ENCODE measurements at places on chromosomes 1 and 21.

- no peak for DNase-seq
Measured at GRCh38 chr1:71490432-71490831, 409.6 kb upstream of the ZRANB2 start.

GRCh38 chr21:29144736-29145353 is 14.4 kb downstream of the MAP3K7CL start:
- DNase-seq, result no peak

DNA sequence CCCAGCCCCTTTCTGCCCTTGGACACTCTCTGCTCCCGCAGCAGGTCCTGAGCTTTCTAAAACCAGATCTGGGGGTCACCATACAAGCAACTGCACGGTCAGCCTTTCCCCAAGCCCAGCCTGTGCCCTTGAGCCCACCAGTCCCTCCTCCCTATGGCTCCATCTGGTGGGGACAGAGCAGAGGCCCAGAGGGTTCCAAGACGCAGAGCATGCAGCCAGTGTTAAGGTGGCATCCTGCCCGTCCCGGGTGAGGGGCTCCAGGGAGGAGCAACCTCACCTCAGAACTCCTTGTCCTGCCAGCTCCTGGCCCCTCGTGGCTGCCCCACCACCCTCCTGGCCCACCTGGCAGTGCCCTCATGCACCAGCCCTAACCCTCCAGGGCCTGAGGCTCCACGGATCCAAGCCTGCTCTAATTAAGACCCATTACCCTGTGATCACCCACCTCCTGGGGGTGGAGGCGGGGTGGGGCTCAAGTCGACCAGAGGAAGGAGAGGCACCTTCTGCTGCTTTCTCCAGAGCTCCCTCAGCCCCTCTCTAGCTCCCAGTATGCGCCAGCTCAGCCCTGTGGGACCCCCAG is 8.5 kb downstream of the CHD5 start:
- no peak for DNase-seq

GRCh38 chr1:99003581-99004253 is 944 bp downstream of the PLPPR5 start:
- no peak for DNase-seq

- DNase-seq, result no peak
Measured at GRCh38 chr1:229531326-229531725, 23.2 kb upstream of the NUP133 start.

GRCh38 chr1:66506991-66507390 is 27.0 kb upstream of the SGIP1 start:
- no peak for DNase-seq

- no peak for DNase-seq
Measured at GRCh38 chr1:232992227-232992626, 41.8 kb downstream of the NTPCR start.

DNA sequence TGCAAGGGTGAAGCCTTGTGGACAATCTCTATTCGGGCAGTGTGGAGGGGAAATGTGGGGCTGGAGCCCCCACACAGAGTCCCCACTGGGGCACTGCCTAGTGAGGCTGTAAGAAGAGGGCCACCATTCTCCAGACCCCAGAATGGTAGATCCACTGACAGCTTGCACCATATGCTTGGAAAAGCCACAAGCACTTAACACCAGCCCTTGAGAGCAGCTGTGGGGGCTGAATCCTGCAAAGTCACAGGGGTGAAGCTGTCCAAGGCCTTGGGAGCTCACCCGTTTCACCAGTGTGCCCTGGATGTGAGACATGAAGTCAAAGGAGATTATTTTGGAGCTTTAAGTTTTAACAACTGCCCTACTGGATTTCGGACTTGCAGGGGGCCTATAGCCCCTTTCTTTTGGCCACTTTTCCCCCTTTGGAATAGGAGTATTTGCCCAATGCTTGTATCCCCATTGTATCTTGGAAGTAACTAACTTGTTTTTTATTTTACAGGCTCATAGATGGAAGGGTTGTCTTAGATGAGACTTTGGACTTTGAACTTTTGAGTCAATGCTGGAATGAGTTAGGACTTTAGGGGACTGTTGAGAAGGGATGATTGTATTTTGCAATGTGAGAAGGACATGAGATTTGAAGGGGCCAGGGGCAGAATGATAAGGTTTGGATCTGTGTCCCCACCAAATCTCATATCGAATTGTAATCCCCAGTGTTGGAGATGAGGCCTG is 16.3 kb upstream of the COL6A1 start:
- no peak for DNase-seq

DNA sequence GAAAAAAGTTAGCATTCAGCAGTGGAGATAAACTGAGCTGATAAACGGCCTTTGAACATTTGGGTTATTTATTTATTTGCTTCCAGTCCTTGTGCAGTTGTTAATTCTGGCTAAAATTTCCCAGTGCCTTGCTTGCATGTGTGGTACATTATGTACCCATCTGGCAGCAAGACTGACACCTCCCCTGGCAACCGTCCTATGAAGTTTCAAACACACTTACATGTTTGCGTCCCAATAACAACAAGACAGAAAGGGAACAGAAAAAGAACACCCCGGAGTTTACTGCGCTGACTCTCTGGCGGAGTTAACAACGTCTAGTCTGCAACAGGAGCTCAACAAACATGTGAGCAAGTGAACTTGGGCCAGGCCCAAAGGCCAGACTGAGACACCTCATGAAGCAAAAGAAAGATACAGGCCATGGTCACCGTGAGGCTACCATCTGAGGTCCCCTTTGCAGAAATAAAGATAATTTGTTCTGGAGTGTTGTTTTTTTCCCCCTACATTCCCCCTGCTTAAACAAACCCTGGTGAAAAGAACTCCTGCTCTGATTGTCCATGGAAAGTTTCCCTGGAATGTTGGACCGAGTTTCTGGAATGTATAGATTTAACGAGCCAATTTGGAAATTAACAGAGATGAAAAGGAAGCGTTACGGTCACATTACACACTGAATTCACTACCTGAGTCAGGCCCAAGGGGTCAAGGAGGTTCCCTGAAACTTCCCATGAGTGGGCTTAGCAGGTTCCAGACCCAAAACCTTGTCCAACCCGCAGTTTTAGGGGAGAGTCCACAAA is 33.4 kb downstream of the TRABD2B start:
- no peak for DNase-seq

DNA sequence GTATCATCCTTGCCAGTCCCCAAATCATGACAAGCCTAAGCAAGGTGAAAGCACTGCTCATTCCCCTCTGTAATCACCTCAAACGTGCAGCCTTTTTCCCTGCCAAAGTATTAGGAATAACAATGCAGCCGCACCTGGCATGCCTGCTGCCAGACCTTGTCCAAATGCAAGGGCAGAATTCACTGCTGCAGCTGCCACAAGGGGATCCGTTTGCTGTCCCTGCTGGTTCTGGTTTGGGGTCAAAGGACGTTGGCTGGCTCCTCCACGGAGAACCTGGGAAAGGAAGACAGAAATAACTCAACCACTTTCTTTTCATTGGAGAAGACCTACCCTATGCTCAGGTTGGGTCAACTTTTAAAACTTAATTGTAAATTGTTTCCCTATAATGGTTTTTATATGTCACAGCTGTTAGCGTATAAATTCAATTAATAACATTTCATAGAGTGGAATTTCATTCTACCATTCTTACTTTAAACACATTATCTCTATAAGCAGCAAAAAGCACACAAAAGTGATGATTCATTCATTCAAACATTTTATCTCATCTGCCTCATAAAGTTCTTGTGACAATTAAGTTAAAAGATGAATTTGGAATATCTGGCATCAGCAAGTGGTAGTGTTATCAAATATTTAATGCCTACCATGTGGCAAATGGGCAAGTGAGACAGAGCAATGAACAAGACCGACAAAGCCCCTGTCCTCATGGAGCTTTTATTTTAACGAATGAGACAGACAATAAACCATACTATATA is 59.8 kb upstream of the SDC3 start:
- no peak for DNase-seq

GRCh38 chr1:226717256-226717909 is 21.7 kb downstream of the ITPKB start:
- DNase-seq, result no peak

DNA sequence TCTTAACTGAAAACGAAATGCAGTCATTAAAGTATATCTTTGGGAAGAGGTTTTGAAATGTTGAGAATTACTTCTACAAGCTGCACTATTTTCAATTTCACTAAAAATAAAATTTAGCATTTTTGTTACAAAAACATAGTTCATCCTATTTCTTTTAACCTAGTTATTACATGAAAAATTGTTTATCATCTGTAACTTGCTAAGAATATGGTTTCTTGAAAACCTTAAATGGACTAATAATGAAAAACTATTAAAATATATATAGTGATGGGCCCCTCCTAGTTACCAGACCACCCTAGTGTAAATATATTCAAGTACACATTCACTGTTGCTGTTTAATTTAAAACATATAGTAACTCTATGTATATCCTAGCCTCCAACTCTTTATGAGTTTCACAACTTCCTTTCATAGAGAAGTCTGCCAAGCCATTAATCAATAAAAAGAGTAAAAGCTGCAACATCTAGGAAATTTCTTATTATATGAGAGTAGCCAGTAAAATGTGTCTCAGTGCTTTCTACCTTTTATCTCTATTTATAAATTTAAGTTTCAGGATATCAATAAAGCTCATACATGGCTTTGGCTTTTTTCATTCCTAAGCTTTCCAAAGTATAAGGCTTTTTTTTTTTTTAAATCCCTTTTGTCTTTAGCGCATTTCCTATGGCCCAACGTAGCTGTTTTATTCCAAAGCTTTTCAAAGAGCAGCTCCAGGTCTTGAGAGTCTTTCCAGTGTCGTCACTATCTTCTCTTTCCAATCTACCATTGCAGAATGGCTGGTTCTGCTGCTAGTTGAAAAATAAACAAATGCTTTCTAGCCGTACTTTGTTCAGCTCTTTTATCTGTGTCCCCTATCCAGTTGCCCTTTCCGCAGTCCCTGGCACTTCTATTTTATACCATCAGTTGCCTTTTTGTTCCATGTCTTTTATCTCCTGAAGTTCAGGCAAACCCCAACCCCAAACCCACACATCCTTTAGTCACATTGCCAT is 6.5 kb downstream of the IRF2BP2 start:
- no peak for DNase-seq

DNA sequence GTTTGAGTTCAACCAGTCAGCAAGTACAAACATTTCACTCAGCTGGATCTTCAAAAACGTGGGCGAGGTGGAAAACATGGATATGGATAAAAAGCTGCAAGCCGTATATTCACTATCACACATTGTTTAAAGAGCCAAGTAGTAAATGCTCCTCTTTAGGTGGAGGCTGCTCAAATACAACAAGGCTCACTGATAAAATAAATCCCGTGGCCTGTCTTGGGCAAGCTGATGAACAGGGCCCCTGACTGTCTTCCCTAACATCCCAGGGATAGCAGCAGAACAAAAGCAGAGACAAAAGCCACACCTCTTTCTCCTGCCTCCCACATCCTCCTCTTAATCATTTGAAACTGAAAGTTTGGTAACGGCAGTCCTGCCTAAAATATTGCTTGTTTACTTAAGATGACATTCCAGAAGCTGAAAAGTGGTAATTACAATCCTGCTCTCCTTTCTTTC is 357.7 kb downstream of the TTLL7 start:
- DNase-seq, result no peak

DNA sequence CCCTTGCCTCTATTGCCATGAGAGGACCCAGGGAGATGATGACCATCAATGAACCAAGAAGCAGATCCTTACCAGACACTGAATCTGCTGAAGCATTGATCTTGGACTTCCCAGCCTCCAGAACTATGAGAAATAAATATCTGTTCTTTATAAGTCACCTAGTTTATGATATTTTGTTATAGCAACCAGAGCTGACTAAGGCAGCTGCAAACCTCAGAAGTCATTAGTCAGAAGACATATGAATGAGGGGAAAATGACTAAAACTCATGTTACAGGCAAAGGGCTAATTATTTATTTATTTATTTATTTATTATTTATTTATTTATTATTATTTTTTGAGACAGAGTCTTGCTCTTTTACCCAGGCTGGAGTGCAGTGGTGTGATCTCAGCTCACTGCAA is 321.1 kb downstream of the TGFB2 start:
- no peak for DNase-seq

- no peak for DNase-seq
Measured at GRCh38 chr1:163069142-163069541, at the start of gene RGS4. Gene RGS4, plus strand, starts transcription at chr1:163069361. Its CDS starts 124 bp downstream, at chr1:163069485.

- DNase-seq, result no peak
Measured at GRCh38 chr1:71586030-71586429, 505.2 kb upstream of the ZRANB2 start.

GRCh38 chr1:85166351-85166750 is 34.5 kb downstream of the SYDE2 start:
- DNase-seq, result no peak

- no peak for DNase-seq
Measured at GRCh38 chr1:178566187-178566586, 53.3 kb downstream of the TEX35 start.

- no peak for DNase-seq
Measured at GRCh38 chr1:231181271-231181670, 19.4 kb downstream of the TRIM67 start.

GRCh38 chr1:89757532-89757931 is 63.3 kb upstream of the LRRC8D start:
- DNase-seq, result peak; percentile 63

DNA sequence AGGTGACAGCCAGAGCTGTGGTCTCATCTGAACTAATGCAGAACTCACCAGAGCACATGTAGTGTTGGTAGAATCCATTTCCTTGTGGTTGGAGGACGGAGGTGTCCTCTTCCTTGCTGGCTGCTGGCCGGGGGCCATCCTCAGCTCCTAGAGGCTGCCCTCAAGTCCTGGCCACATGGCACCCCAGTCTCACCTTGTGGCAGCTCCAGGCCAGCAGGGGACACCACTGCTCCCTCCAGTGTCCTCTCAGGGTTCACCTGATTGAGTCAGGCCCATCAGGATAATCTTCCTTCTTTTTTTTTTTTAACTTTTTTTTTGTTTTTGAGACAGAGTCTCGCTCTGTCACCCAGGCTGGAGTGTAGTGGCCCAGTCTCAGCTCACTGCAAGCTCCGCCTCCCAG is 2.9 kb downstream of the KCNE1 start:
- no peak for DNase-seq

- DNase-seq, result no peak
Measured at GRCh38 chr1:61645476-61645875, 79.5 kb downstream of the TM2D1 start.

DNA sequence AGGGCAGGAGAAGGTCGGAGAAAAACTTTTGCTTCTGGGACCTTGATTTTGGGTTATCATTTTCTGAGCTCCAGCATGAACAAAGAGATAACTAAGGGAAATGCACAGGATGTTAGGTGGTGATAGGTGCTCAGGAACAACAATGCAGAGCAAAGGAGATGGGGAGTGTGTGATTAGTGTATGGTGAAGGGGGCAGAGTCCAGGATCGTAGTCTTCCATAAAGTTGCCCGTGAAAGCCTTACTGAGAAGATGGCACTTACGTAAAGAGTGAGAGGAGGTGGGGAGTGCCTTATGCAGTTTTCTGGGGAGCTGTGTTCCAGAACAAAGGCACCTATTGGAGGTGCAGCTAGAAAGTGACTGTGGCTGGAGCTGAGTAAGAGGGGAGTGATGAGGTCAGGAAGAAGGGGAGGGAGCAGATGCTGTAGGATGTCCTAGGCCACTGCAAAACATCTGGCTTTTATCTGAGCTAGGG is 11.6 kb downstream of the KCNK1 start:
- no peak for DNase-seq

DNA sequence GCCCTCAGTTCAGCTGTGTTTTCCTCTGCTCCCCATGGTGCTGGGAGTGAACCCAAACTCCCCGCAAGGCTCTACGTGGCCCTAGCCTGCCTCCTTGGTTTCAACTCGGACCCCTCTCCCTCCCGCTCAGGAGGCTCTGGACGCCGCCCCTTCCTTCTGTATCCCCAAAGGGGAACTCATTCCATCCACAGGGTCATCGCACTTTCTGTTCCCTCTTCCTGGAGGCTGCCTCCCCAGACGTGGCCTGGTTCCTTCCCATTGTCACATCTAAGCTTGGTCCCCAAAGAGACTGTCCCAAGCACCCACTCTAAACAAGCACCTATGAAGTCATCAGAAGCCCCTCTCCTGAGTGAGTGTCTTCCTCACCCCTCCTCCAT is 10.9 kb downstream of the KCNAB2 start:
- DNase-seq, result no peak
